ENCODE measurements at places on chromosomes 3 and 15.

DNA sequence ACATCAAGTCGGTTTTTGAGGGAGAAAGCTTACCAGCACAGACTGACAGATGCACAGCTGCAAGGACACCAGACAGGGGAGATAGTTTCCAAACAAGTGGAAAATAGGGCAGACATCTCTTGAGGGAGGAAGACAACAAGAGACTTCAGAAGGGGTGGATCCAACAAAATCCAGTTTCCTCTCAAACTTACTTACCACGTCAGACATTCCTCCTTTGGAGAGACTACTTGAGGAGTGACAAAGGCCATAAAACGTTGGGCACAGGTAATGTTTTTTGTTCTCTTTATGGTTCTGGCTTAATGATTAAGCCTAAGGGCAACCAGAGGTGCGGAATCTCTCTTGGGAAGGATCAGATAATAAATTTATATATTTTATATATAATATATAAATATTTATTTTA, 76.1 kb downstream of the CD200 start:
- no peak for DNase-seq

- no peak for DNase-seq
Measured at GRCh38 chr15:77478051-77478450, 57.4 kb downstream of the HMG20A start.

DNA sequence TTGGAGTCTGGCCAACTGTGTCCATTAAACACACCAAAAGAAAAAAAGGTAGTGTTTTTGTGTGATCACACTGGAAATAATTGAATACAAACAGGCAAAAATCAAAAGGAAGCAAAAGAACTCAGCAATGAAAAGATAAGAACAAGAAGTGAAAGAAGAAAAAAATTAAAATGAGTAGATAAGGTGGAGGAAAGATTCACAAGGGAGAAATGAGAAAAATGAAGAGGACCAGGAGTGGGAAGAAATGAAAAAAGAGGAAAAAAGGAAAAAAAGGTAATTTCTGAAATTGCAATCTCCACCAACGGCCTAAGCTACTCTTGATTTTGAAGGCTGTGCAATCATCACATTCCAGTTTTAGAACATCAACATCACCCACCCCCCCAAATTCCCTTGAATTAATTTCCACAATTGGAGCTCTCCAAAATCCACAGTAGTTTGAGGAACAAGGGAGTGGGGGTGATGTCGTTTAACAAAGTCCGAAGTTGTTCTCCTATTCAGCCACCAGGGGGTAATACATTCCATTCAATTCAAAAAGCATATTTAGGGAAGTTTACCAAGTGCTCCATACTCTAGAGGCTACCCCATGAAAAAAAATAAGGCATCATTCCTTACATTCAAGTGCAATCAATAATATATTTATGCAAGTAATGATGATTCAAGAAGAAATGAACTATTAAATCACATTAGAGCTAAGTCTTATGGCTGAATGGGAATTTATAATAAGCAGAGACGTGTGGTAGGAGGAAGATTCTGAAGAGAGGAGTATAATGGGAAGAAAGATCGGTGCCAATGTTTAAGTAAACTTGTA, 37.4 kb downstream of the ZNF860 start:
- peak; percentile 22 for DNase-seq

DNA sequence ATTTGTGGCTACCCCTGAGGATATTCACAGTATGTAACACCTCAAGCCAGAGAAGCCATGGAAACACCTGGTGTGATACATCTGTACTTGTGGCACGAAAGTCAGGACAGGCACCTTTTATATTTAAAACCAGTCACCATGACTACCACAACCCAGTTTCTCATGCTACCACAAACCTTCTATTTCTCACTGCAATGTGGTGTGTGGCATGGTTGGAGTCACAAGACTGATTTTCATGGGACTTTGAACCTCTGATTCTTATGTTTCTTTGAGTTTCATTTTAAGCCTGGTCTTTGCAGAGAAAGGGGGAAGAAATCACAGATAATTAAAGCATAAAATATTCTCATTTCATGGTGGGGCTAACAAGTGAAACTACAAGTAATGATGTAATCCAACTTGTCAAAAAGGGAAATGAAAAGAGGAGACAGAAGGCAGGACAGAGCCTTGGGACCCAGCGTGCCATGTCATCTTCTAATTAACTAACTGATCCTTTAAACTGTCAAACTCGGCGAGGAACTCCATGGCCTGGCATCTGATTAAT, 175.9 kb downstream of the PDZRN3 start:
- DNase-seq, result no peak

DNA sequence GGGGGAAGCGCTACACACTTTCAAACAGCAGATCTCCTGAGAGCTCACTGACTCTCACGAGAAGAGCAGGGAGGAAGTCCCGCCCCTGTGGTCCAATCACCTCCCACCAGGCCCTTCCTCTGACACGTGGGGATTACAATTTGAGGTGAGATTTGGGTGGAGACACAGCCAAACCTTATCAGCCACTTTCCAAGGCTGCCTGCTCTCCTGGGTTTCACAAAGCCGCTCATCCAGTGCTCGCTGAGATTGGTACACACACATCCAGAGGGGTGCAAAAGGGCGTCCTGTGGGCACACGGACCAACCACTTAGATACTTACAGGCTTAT, 23.1 kb downstream of the XXYLT1 start:
- no peak for DNase-seq

DNA sequence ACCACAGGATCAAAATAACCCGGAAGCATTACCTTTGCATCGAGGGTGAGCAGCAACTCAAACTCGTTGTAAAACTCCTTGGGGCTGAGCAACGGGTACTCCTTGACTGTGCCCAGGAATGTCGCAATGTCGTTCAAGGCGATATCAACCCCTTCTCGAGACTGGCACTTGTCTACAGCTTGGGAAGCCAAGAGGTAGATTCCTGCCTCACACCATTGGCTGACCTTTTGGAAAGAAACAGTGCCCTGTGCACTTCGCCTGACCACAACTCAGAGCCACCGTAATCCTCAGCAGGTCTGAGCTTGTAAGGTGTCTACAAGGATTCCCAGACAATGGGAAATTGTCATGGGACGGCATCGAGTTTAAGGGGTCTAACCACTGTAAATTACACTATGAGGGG, 43.9 kb downstream of the B3GNT5 start:
- DNase-seq, result no peak

GRCh38 chr3:149339931-149340309, 6.5 kb upstream of the TM4SF18 start:
- no peak for DNase-seq

GRCh38 chr3:116920826-116921610, 211.4 kb downstream of the TUSC7 start:
- DNase-seq, result no peak

- DNase-seq, result no peak
Measured at GRCh38 chr3:149299938-149300801, 33.3 kb downstream of the TM4SF18 start.

GRCh38 chr15:80693682-80694610, 1.2 kb upstream of the ABHD17C start:
- DNase-seq, result no peak

GRCh38 chr3:162217647-162218046, 721.0 kb downstream of the OTOL1 start:
- no peak for DNase-seq

GRCh38 chr3:178198329-178198728, 337.9 kb upstream of the KCNMB2 start:
- no peak for DNase-seq

DNA sequence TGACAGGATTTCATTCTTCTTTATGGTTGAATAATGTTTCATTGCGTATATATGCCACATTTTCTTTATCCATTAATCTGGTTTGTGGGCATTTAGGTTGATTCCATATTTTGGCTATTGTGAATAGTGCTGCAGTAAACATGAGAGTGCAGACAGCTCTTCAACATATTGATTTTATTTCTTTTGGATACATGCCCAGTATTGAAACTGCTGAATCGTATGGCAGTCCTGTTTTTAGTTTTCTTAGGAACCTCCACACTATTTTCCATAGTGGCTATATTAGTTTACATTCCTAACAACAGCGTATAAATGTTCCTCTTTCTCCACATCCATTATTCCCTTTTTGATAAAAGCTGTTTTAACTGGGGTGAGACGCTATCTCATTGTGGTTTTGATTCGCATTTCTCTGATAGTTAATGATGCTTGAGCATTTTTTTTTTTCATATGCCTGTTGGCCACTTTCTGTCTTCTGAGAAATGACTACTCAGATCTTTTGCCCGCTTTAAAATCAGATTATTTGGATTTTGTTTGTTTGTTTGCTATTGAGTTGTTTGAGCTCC, 21.7 kb downstream of the AQP9 start:
- DNase-seq, result no peak

DNA sequence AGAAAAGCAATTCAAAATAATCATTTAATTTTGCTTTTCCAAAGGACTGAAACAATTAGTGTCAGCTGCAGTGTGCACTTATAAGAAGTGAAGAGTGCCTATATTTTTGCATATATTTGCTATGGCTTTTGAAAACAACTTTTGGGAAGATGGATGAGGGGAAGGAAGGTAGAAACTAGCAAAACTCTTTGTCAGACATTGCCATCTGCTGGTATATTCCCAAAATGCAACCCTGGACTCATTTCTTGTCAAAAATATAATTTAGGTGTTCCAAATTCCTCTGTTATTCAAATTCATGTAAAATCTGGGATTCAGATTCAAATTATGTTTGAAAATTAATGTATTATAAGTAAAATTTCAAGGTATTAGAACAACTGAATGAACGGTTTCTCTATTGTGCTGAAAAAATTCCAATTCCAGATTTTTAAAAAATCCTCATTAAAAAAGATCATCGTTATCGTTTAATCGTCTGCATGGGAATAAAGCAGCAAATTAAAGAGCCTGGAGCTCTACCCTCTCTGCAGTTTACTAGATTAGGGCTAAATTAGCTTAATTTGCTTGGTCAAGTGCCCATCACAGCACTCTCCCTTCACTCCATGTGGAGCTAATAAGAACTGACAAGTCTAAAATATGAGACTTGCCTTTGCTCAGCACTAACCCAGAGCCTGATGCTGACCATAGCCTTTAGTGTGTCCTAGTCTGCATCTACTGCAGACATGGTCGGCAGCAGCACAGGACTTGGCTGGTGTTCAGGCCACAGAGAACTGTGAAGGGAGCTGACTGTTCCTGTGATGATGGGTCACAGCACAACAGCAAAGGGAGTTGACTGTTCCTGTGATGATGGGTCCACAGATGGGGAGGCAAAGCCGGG, 67.9 kb upstream of the MITF start:
- no peak for DNase-seq

DNA sequence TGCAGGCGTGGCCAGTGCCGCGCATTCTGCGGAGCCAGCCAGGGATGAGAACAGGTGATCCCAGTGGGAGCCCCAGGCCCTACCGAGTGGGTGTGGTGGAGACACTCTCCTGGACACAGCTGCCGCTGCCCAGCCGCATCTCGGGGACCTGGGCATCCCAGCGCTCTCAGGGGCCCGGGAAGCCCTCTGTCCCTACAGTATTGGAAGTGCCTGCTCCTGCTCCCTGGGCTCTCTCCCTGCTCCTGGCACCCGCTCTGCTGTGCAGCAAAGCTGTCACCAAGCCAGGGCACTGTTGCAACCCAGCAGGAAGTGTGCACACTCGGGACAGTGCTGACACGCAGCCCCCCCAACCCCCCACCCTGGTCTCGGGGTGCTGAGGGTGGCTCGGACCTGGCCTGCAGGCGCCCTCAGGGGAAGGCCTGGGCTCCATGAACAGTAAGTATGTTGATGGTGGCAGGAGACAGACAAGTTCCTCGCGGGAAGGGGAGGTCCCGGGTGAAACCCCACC, 1177.4 kb upstream of the GBE1 start:
- DNase-seq, result no peak

DNA sequence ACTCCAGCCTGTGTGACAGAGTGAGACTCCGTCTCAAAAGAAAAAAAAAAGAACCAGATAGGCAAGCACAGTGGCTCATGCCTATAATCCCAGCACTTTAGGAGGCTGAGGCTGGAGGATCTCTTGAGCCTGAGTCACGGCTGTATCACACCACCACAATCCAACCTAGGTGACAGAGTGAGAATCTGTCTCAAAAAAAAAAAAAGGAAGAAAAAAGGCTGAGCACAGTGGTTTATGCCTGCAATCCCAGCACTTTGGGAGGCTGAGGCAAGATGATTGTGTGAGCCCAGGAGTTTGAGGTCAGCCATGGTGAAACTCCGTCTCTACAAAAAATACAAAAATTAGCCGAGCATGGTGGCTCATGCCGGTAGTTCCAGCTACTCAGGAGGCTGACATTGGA, 5.6 kb upstream of the NICN1 start:
- DNase-seq, result no peak

DNA sequence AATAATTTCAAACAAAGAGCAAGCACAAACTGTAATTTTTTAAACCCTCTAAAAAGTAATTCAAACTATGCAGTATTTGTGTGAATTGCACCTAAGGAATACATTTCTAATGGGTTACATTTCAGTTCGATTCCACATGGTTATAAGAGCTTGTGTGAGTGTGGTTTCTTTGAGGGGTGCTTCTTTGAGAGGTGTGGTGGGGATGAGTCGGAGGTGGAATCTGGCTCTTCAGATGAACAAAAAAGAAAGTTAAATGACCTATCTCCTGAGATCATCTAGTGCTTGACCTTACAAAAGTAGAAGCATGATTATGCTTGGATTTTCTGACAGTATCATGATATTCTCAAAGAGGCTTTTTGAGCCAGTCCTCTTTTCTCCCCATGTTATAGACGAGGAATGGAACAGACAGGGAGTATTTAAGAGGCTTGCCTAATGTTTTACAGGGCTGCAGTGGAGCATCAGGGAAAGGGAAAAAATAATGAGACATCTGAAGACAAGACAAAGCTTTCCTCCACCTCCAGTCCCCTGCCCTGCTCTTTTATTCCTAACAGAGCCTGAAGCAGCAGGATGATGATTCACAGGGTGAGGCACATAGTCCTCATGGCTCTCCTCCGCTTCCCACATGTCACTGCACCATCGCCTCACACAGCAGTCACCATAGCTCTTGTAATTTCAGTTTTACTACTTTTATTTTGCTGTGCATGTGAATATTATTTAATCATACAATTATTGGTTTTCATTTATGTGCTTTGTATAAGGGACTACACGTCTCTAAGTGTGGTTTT, 82.0 kb downstream of the LYSMD4 start:
- DNase-seq, result no peak

GRCh38 chr3:174498638-174499037, 360.5 kb upstream of the NAALADL2 start:
- DNase-seq, result no peak
